Activated naive CD4-positive, alpha-beta T cell (primary cell): ENCODE measurements at places on chromosomes 7 and 10.

DNA sequence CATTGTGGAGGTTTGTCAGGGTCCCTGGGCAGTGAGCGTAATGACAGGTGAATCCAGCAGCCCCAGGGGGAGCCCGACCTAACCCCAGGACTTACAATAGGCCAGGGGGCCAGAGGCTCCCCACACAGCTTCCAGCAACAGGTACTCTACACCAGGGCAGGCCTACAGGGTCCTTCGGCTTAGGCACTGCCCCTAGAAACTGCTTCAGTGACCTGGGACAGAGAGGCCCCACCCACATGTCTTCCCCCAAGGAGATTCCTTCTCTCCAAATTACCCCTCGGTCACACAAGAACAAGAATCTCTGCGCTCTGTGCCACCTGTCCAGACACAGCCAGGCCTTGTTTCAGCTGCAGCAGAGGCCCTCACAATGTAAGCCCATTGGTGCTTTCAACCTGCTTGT is 24.4 kb downstream of the SKIDA1 start:
- DNase-seq, result no peak

DNA sequence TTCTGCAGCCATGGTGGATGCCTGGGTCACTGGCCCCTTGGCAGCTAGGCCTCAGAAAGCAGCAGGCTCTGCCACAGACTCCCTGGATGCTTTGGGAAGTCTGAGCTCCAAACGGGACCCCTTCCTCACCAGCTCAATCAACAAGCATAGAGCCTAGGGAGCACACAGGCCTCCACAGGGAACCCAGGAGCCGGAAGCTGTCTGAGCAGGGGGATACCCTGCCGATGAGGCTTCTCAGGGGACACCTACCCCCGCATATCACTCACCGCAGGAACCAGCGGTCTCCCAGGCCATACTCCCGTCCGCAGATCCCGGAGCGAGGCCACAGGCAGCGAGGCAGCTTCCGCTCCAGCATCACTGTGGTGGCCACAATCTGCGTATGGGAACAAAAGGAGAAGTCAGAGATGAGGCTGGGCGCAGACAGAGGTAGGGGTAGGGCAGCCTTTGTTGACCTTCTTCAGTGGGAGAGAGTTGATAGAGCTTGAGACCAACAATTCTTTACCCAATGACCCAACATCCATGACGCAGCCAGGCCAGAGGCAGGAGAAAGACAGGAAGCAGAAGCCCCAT is 13.4 kb downstream of the TRPV6 start:
- no peak for DNase-seq

DNA sequence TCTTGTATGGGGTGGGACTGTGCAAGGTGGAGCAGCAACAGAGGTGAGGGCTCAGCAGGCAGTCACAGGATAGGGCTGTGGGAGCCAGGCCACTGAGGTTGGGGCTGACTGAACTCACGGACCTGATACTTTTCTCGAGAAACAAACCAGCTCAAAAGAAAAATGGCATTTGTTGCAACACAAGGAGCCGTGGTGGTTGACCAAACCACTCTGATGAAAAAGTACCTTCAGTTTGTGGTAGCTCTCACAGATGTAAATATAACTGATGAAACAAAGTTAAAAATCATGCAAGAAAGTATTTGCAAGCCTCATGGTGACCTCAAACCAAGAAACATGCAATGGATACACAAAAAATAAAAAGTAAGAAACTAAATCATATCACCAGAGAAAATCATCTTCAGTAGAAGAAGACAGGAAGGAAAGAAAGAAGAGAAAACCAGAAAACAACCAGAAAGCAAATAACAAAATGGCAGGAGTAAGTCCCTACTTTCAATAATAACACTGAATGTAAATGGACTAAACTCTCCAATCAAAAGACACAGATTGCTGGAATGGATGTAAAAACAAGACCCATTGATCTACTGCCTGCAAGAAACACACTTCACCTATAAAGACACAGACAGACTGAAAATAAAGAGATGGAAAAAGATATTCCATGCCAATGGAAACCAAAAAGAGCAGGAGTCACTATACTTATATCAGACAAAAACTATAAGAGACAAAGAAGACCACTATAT is 48.9 kb upstream of the DUSP5 start:
- DNase-seq, result no peak

GRCh38 chr10:96973809-96974747 is 142.0 kb downstream of the LCOR start:
- DNase-seq, result no peak

GRCh38 chr10:18713077-18713476 is 53.8 kb downstream of the ARL5B start:
- no peak for DNase-seq

DNA sequence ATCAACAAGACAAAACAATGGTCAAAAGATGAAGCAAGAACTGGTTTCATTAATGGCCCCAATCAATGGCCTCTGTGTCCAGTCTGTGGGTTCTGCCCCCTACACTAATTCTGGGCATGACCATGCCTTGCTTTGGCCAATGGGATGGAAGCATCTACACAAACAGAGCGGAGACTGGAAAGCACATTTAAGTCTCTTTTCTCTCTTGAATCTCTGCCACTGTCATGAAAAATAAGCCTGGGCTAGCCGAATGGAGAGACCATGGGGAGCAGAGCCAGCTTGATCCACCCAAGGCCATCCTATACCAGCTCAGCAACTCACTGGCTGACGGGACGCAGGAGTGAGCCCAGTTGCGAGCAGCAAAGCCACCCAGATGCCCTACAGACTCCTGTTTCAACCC is 30.9 kb downstream of the ANKRD16 start:
- no peak for DNase-seq

DNA sequence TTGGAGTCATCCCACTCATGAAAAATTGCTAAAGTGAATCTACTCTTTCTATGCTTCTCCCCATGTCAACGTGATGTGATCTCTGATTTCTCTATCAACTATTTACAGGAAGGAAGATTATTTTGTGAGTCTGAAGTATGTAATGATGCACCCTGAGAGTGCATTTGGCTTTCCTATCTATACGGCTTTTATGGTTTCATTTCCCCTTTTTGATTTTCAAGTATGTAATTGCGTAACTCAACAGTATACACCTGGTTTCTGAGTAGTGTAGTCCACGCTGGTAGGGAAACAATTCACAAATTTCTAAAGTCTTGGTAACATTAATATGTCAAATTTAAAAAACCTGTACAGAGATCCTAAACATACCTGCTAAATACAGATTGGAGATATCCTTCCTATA is 194.7 kb upstream of the SEMA3A start:
- DNase-seq, result no peak

DNA sequence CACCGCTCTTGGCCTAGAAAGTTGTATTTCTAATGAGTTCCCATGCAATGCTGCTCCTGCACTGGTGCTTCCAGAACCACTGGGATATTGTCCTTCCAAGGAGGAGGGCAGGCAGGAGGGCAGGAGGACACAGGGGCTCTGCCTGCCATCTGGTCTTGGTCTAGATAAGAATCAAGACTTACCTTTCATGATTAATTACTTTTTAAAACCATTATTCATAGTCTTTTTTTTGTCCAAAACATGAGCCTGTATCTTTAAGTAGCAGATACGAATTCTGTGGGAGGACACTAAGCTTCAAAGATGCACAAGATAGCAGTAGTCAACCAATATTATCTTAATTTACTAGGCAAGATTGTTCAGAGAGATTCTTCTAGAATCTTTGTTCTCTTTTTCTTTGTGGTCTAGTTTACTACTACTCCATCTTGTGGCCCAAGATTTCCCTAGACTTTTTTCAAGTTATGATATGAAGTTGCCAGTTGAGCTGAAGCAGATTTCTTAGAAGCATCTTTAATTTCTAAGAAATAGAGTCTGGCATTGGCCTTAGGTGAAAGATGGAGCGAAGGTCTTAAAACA is 57.6 kb downstream of the RBM33 start:
- no peak for DNase-seq

DNA sequence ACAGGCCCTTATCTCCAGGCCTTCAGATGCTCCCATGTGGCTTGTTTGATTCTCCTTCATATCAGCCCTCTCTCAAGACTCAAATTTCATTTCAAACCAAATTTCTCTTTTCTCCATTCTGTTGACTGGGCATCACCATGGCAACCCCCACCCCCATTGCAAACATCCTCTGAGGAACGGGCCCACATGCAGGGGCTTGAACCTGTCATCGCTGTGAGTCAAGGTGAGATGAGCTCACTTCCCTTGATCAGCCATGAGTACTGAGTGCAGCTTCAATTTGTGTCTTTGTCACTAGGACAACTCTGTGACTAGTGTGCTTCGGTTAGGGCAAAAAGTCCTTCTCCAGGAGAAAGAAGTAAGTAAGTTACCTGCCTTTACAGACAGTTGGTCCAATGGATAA is 41.9 kb downstream of the CALML3 start:
- DNase-seq, result no peak

DNA sequence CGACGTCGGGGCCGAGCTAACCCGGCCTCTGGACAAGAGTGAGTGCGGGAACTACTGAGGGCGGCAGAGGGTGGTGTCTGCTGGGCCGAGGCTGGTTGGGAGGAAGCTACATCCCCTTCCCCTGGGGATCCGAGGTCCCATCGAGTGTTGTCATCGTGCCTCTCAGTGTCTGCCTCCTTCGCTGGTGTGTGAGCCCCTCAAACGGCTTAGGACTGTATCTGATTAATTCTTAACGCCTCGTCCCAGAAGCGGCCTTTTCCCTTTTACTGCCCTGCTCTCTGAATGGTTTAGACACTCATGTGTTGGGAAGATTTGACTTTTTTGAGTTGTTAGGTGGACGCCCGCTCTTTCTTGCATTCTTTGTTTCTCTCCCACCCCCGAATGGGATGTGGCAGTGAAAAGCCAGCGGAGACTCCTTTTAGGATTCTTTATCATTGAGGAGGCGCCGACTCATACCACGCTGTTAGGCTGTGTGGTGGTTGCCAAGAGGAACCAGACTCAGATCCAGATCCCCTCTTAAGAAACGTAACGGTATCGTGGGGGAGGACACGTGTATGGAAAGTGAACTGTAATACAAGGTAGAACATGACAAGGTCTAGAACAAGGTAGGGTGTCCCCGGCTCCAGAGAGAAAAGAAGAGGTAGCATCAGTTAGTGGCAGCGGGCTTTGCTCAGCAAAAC is 631 bp downstream of the SUPV3L1 start:
- DNase-seq, result no peak

GRCh38 chr7:121107923-121108498 is 119.5 kb downstream of the CPED1 start:
- no peak for DNase-seq

DNA sequence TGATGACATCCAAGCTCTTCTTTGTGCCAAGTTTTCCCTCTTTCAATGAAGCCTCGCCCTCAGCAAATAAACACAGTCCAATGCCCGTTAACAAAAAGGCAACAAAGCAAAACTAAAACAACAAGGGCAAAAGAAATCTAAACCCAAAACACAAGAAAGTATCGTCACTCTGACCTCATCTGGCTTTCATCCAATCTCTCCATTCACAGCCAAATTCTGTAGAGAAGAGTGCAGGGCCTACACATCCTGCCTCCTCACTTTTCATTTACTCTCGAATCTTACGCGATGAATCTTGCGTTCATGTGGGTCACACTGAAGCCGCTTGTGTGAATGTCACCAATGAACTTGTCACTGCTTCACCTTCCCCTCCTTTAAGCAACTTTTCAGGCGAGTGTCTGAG is 15.9 kb upstream of the AKR1E2 start:
- no peak for DNase-seq

DNA sequence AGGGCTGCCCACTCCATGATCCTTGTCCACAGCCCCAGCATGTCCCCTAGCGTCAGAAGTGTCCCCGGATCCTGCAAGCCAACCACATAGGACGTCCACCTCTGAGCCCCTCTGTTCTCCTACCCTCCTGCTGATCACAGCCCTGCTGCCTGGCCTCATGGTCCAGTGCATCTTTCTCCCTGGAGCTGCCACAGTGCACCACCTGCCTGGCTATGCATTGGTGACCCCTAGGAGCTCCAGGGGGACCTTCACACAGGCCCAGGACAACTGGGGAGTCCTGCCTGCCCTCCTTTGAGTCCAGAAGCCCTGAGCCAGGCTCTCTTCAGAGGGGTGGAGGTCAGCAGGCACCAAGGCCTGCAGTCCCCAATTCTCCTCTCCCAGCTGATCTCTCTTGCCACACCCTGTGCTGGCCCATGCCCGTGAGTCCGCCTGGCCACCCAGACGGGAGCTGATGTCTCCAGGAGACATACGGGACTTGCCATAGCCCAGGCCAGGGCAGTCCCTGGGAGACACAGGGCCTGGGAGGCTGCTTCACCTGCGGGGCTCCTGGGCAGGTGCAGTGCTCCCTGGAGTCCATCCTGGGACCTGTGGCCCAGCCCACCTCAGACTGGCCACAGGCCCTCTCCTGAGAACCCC is 77.4 kb upstream of the RET start:
- no peak for DNase-seq

DNA sequence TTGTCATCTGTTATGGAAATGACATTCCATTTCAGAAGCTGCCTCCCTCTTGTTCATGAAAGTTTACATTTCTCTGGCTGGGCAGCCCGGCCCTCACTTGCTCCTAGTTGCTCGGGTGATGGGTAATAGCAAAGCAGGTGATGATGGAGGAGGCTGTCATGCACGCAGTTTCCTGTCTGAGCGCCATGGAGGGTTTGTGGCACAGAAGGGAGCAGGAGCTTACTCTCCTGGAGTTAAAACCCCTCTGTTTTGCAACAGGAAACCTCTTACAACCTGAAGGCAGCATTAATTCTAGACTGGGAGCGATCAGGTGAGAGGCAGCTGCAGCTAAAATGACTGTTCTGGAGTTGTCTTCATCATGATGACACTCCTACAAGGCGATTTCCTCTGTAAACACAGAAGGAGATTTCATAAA is 34.1 kb upstream of the MKI67 start:
- no peak for DNase-seq

GRCh38 chr7:747186-747585 is 20.1 kb upstream of the PRKAR1B start:
- no peak for DNase-seq

- DNase-seq, result no peak
Observed at GRCh38 chr7:12643644-12644043, 43.8 kb upstream of the ARL4A start.

GRCh38 chr7:75950111-75950681 is 35.2 kb downstream of the POR start:
- no peak for DNase-seq

DNA sequence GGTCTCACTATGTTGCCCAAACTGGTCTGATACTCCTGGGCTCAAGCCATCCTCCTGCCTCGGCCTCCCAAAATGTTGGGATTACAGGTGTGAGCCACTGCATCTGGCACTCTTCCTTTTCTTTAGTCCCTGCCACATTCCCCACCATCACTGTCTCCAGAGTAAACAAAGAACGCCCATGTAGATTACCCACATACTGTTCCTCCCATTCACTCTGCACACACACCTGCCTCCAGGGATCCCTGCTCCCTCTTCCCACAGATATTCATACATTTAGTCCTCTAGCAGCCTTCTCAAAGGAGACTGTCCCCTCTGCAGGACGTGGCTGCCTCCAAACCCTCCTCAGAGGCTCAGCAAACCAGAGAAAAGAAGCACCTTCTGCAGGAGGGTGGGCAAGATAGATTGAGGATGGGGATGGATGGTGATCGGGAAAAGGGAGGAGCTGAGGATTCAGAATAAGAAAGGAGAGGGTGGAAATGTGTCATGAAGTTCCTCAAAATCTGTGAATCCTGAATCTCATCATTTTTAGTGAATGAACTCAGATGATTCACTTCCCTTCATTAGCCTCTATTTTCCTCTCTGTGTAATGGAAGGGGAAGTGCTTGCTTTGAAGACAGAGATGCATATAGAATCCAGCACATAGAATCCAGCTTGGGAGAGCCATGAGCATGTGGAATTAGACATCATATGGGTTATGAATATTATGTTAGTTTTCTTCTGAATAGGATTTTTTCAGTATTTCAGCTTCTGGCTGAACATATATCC is 5.5 kb upstream of the PLAU start:
- no peak for DNase-seq

GRCh38 chr10:44126291-44126717 is 258.6 kb downstream of the CXCL12 start:
- no peak for DNase-seq

- DNase-seq, result no peak
Observed at GRCh38 chr10:58795560-58795959, 282.9 kb downstream of the BICC1 start.
